Daoy (cell line): ENCODE measurements at places on chromosomes 13 and 19. TPM values are rescaled to one million over a fixed set of nuclear protein-coding genes. Genes with fewer than 3 reads are reported as not detected.

DNA sequence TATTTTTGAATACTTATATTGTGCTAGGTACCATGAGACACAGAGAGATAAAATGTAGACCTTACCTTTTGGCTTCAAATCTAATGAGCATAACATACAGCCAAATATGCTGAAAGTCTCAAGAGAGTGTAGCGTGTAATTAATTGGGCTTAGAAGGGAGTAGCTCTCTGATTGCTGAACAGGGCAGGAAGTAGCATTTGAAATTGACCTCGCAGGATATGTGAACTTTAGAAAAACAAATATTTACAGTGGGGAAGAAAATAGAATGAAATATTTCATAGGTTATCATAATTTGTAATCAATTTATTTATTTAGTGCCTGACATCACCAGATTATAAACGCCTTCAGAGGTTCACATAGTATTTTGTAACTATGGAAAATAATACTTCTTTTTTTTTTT is 327.1 kb downstream of the RFC3 start:
- DNase-seq, result no peak

- no peak for DNase-seq
Observed at GRCh38 chr13:19150712-19151228, 30.9 kb downstream of the TUBA3C start.

Gene SYCN
- total RNA-seq, result not detected in 2 replicates

- DNase-seq, result no peak
Observed at GRCh38 chr13:100534911-100535310, 53.7 kb downstream of the GGACT start.

GRCh38 chr13:36190771-36191170 is 23.6 kb downstream of the SOHLH2 start:
- no peak for DNase-seq

Gene LILRA1
- not detected in 2 replicates for total RNA-seq

GRCh38 chr19:55147545-55148251 is 1.3 kb downstream of the TNNT1 start:
- DNase-seq, result no peak

Gene CELF5
- 0.06 TPM in 1 of 2 replicates, not detected in the other for total RNA-seq

Gene IGSF23
- total RNA-seq, result not detected in 2 replicates
